ENCODE measurements at places on chromosomes 16 and 17.

DNA sequence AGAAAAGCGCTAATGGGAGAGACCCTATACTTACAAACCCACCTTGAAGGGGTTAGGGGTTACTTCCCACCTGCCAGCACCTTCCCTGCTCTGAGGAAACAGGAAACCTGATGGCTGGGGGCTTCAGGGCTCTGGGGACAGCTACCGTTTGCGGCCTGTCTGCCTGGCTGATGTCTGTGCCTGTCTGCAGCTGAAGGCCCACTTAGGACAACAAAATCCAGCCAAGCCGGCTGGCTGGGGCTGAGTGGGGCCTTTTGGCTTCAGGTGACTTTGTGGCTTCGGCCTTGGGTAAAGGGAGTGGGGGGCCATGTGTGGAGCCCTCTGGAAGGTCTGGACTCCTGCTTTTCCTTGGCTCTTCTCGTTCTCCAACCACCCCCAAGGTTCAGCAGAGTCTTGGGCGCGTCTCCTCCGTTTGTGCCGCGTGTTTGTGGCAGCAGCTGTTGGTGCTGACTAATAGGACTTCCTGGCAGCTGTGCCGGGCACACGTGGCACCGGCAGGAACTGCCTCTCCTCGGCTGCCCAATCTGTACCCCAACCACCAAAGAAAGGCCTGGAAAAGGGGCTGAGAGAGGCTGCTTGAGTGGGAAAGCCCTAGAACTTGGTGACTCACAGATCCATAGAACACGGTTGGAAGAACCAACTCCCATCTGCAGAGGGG lies 186.7 kb downstream of the MSI2 start:
- peak; percentile 31 for DNase-seq

DNA sequence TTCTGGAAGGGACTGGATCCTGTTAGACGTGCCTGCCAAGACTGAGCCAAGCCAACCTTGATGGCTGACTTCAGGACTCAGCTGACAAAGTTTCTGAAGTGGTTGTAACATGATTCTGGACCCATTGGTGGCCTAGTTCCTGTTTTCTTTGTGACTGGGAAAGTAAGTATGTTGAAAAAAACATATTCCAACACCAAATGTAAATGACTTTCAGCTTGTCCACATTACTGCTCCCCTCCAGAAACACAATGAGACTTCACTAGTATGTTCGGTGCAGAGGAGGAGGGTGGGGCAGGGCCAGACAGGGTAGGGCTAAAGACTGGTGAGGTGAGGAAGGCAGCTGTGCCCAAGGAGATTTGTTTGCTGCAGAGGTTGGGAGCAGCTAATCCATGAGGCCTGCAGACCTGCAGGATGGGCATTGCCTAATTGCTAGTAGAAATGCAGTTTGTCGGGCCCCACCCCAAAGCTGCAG lies 26.4 kb downstream of the NMT1 start:
- DNase-seq: no peak

DNA sequence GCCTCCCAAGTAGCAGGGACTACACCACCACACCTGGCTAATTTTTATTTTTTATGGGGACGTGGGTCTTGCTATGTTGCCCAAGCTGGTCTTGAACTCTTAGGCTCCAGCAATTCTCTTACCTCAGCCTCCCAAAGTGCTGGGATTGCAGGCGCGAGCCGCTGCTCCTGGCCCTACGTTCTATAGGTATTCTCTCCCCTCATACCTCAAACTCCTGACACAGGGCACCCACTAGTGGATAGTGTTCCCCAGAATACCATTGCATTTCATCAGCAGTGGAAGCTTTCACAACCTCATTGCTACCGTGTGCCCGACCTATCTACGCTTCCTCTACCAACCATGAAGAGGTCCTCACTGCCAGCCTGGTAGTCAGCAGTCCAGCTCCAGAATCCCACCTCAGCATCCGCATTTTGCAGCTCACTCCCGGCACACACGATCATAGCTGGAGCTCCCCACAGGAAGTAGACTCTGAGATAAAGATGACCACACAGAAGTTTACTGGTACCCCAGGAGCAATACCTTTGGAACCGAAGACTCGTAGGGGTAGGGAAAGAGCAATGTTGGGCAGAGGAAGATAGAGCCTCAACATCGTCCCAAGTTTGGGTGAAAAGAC lies 9.3 kb downstream of the CTRB2 start:
- DNase-seq: no peak

DNA sequence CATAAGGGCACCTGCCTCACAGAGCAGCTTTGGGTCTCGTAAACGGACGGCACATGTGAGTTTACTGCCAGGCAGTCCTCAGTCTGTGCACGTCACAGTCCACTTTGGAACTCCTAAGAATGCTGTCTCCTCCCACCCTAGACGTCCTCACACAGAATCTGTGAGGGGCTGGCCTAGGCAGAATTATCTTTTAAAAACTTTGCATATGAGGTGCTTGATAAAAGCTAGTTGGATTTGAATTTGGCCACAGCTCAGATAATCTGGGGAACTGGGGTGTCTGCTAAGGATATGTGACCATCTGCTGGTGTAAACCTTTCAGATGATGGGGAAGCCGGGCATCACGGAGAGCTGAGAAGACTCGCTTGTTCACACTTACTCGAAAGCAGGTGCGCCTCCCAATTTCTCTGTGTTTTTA lies 64.4 kb downstream of the METRNL start:
- DNase-seq: no peak

GRCh38 chr16:11744075-11744470 lies 1.4 kb upstream of the TXNDC11 start:
- no peak for DNase-seq

DNA sequence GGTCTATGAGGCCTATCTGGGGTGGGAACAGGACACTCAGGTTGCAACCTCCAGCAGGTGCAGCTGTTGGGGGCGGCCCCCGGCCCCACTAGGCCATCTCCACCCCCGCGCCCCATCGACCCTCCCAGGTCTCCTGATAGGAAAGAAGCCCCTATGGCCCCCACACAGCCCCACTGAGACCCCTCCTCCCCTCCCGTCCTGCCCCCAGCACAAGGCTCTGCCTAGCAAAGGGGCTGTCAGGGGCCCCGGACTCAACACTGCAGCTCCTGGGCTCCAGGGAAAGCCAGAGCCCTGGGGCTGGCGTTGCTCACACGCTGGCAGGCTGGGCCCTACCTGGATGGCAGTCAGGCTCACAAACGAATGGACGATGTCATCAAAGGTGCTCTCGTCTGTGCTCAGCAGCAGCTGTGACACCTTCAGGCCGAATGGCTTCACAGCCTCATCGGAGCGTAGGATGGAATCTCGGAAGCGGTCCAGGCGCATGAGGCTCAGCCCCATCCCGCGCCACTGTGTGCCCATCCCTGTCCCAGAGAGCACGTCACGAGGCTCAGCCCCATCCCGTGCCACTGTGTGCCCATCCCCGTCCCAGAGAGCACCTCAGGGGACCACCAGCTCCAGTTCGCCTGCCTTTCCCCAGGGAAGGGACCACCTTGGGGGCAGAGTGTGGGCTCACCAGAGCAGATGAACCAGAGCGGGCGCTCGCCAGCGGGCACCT lies 7.3 kb downstream of the FASN start:
- no peak for DNase-seq
